ENCODE measurements at places on chromosomes 1 and 21. TPM values are rescaled to one million over a fixed set of nuclear protein-coding genes. Genes with fewer than 3 reads are reported as not detected.

The PDPN gene
- total RNA-seq, result 62.9 TPM

The SELP gene
- total RNA-seq, result 0.34 TPM

The SAMSN1 gene
- total RNA-seq, result 0.09 TPM

The C1orf210 gene
- not detected for total RNA-seq

The RIIAD1 gene
- not detected for total RNA-seq

The ZYG11A gene
- under 0.01 TPM for total RNA-seq
